A549 treated with dexamethasone at 1 μM for 4 hours (cell line): ENCODE measurements at places on chromosomes 2 and 18. TPM values are rescaled to one million over a fixed set of nuclear protein-coding genes. Genes with fewer than 3 reads are reported as not detected.

Gene MAPK4
- 0.15 to 0.31 TPM (median 0.21 TPM) in 5 replicates for total RNA-seq

Gene C2orf92
- total RNA-seq, result 0.26 to 0.77 TPM (median 0.59 TPM) in 5 replicates

Gene BMP10
- total RNA-seq, result not detected in 5 replicates

Gene ABCB11
- 0.02 to 0.08 TPM (median 0.06 TPM) in 5 replicates for total RNA-seq

Gene GKN1
- 0.24 to 0.56 TPM (median 0.41 TPM) in 5 replicates for total RNA-seq

Gene EFR3B
- 7.9 to 11.1 TPM (median 10.0 TPM) in 5 replicates for total RNA-seq

Gene NT5DC4
- 0.05 TPM in 1 of 5 replicates, not detected in the others for total RNA-seq
